Naive thymus-derived CD8-positive, alpha-beta T cell (primary cell): ENCODE measurements at places on chromosomes 12 and 14. TPM values are rescaled to one million over a fixed set of nuclear protein-coding genes. Genes with fewer than 3 reads are reported as not detected.

Gene STXBP6
- not detected for total RNA-seq

Gene SERPINA12
- not detected for total RNA-seq

DNA sequence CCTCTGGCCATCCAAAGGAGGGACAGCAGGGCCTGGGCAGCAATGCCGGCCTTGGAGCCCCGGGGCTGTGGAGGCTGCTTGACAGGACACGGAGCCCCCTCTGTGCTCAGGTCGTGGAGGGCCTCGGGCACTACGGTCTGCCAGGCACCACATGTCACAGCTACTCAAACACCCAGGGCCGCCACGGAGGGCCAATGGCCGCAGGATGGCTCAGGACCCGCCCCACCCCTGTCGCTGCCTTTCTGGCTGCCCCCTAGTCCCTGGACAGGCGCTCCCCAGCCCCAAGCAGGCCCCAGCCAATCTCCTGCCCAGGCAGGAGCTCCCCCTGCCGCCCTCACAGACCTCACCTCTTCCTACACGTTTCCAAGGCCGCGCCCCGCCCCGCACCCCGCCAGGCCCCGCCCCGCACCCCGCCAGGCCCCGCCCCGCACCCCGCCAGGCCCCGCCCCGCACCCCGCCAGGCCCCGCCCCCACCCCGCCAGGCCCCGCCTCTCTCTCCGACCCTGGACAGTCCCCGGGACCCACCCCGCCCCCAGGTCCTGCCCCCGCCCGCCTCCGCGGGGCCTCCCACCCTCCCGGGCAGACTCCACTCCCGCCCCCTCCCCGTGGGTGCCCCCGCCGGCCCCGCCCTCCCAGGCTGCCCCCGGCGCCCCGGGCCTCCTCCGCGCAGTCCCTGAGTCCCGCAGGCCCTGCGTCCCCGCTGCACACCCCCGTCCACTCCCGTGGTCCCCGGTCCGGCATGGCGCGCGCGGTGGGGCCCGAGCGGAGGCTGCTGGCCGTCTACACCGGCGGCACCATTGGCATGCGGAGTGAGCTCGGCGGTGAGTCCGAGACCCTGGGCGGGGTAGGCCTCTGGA is at the start of gene ASPG:
TSS of gene ASPG (plus strand) at position 669 of the 857 bp plus-strand sequence. CDS start at position 740, 71 bp downstream.
- DNase-seq: no peak
- peaks cover 28% of the 10 kb centered on the region for H3K27me3 ChIP-seq
- H3K4me1 ChIP-seq: peaks cover 2% of the 10 kb centered on the region
- H3K4me3 ChIP-seq: peak within 1 kb of the TSS; percentile 8
- H3K36me3 ChIP-seq: peaks cover 3% of the 10 kb centered on the region
- H3K27ac ChIP-seq: no peak within 1 kb of the TSS

Gene NYNRIN
- 0.29 TPM for total RNA-seq

Gene GLI1
- 2.7 TPM for total RNA-seq
